NCI-H460 (cell line): ENCODE measurements at places on chromosomes 5 and 9.

DNA sequence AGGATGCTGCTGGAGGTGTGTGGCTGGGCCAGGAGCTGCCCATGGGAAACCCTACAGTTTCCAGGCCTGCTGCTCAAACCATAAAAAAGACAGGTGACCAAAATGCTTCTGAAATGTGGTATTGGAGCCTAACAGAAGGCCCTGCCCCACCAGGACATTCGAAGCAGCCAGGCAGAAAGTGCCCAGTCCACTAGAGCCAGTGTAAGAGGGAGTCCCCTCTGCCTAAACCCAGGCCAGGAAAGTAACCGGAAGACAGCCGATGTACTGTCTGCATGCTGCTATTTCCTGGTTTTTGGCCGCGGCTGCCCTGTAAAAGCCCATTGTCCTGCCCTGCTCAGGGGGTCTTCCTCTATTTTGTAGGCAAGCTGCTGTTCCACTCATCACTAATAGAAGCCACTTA is 150.7 kb upstream of the IRX2 start:
- no peak for DNase-seq

GRCh38 chr5:153969563-153969895 is 69.2 kb downstream of the FAM114A2 start:
- DNase-seq: no peak

GRCh38 chr9:86263876-86264275 is 4.4 kb upstream of the C9orf153 start:
- DNase-seq: no peak

GRCh38 chr9:108586471-108587139 is 269.2 kb downstream of the ACTL7B start:
- DNase-seq: no peak

DNA sequence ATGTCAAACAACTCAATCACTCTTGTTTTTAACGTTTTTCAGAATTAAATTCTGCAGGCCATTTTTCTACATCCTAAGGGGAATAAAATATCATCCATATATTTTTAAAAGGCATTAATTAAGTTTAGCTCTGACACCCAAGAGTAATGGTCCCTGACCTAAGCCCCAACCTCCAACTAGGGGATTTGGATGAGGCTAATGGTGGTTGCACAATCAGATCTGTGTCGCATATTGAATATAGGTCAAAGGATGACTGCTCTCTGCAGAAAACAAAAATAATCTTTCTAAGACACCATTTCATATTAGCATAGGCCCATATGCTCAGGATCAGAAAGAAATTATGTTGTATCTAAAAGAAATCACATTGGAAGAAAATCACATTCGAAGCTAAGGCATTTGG is 20.7 kb downstream of the CDH6 start:
- DNase-seq: no peak

- no peak for DNase-seq
Measured at GRCh38 chr5:160619381-160619780, 197.7 kb downstream of the PTTG1 start.
